Activated T-cell treated with anti-CD3 and anti-CD28 coated beads, Interleukin-2, amount 50 U/mL, for 72 hours (primary cell): ENCODE measurements at places on chromosomes 11 and 22. TPM values are rescaled to one million over a fixed set of nuclear protein-coding genes. Genes with fewer than 3 reads are reported as not detected.

The OR52I2 gene
- total RNA-seq = not detected

The GDPD4 gene
- not detected for total RNA-seq

The CABP4 gene
- total RNA-seq = 10.4 TPM

The TTC36 gene
- total RNA-seq = 0.74 TPM

The SPINDOC gene
- total RNA-seq = 26.7 TPM

The OR8D1 gene
- not detected for total RNA-seq

The DCHS1 gene
- 2.9 TPM for total RNA-seq

The CWF19L2 gene
- total RNA-seq = 16.2 TPM

The RFPL3 gene
- total RNA-seq = not detected

DNA sequence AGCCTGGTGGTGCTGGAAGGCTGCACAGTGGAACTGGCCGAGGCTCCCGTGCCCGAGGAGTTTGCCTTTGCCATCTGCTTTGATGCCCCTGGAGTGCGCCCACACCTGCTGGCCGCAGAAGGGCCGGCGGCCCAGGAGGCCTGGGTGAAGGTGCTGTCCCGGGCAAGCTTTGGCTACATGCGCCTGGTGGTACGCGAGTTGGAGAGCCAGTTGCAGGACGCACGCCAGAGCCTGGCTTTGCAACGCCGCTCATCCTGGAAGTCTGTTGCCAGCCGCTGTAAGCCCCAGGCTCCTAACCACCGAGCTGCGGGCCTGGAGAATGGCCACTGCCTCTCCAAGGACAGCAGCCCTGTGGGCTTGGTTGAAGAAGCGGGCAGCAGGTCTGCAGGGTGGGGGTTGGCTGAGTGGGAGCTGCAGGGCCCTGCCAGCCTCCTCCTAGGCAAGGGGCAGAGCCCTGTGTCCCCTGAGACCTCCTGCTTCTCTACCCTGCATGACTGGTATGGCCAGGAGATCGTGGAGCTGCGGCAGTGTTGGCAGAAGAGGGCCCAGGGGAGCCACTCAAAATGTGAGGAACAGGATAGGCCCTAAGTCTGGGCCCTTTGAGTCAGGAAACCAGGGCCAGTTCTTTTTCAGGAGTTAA is 1.9 kb upstream of the SMDT1 start:
- DNase-seq = no peak
- peaks cover 52% of the 10 kb centered on the region for H3K4me1 ChIP-seq
- H3K36me3 ChIP-seq = peaks cover 7% of the 10 kb centered on the region
- no peaks in the 10 kb centered on the region for H3K27me3 ChIP-seq
- H3K27ac ChIP-seq = no peak overlapping the region

DNA sequence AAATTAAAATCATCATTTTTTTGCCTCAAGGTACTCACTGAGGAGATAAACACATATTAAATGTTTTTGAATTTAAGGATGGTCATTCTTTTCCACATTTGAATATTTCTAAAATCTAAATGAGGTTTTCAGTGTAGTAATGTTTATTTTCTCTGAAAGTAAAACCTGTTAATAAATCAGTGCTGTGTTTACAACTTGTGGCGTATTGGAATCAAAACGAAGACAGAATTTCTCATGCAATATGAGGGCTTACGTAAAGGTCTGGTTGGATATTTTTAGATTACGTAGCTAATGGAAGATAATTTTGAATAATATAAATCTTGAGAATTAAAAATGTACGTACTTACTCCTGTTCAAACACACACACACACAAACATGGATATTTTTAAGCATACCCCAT is 106.8 kb upstream of the LUZP2 start:
- H3K4me1 ChIP-seq = no peaks in the 10 kb centered on the region
- no peak overlapping the region for H3K27ac ChIP-seq
- H3K27me3 ChIP-seq = no peaks in the 10 kb centered on the region
- H3K36me3 ChIP-seq = no peaks in the 10 kb centered on the region

- no peak for DNase-seq
- no peak overlapping the region for H3K27ac ChIP-seq
- no peaks in the 10 kb centered on the region for H3K36me3 ChIP-seq
- no peak overlapping the region for H3K4me3 ChIP-seq
- H3K27me3 ChIP-seq = no peaks in the 10 kb centered on the region
Measured at GRCh38 chr11:127458561-127458960, 458.0 kb upstream of the KIRREL3 start.

DNA sequence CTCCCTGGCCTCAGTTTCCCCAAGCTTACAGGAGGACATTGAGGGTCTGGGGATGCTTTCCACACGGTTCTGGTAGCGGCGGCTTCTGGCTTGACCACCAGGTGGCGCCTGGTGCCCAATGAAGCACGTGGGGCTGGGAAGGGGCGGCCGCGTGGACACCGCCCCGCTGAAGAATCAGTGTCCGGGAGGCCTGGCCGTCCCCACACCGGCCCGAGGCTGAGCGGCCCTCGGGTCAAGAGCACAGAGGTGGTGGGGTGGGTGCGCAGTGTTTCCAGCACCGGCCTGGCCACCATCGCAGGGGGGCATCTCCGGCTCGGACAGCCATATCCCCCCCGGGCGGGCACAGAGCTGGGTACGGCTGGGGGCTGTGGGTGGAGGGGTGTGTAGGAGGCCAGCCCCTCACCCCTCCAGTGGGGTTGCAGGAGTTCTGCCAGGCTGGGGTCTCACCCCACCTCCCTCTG is 27.8 kb upstream of the PPARA start:
- H3K36me3 ChIP-seq = no peaks in the 10 kb centered on the region
- H3K27me3 ChIP-seq = no peaks in the 10 kb centered on the region
- no peak overlapping the region for H3K4me3 ChIP-seq
- DNase-seq = peak; percentile 81
- no peaks in the 10 kb centered on the region for H3K4me1 ChIP-seq
- H3K27ac ChIP-seq = no peak overlapping the region

- H3K4me3 ChIP-seq = no peak overlapping the region
- H3K27me3 ChIP-seq = peaks cover 10% of the 10 kb centered on the region
- H3K27ac ChIP-seq = no peak overlapping the region
- no peak for DNase-seq
- H3K4me1 ChIP-seq = peaks cover 8% of the 10 kb centered on the region
Measured at GRCh38 chr11:70595452-70595851, 197.1 kb downstream of the CTTN start.

DNA sequence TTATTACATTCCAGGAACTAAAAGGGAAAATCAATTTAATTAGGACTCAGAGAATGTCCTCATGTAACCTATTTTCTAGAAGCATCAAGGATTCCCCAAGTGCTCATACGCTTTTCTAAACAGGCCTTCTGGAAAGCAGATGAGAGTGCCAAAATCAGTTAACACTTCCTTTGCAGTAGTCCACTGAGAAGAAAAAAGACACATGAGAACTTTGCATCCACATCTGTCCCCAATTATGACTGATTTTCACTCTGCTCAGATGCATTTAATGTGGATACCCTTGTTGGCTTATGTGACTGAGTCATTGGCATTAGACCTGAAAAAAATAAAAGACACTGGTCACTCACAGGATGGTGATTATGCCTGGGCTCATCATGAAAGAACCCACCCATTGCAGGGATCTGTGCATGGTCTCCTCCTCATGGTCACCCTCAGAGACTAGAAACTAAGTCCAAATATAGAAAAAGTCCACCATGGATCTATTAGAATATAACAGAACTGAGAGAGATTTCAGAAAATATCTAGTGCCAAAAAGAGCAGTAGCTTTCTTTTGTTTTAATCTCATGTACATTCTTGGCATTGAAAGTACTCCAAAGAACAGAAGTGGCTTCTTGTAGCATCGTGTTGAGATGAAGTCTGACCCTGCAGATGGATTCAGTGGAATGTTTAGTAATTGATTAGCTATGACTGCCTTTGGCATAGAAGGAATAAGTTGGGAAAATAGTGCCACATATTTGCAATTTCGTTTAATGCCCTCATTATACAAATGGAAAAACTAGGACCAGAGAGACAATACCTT is 48.8 kb upstream of the FIBIN start:
- H3K27me3 ChIP-seq = no peaks in the 10 kb centered on the region
- no peak for DNase-seq
- H3K4me3 ChIP-seq = no peak overlapping the region
- no peaks in the 10 kb centered on the region for H3K4me1 ChIP-seq
- H3K36me3 ChIP-seq = peaks cover 3% of the 10 kb centered on the region

GRCh38 chr11:11444027-11444803 is 91.2 kb upstream of the CSNK2A3 start:
- H3K27ac ChIP-seq = no peak overlapping the region
- no peaks in the 10 kb centered on the region for H3K36me3 ChIP-seq
- H3K4me3 ChIP-seq = no peak overlapping the region
- no peak for DNase-seq
- H3K27me3 ChIP-seq = no peaks in the 10 kb centered on the region

DNA sequence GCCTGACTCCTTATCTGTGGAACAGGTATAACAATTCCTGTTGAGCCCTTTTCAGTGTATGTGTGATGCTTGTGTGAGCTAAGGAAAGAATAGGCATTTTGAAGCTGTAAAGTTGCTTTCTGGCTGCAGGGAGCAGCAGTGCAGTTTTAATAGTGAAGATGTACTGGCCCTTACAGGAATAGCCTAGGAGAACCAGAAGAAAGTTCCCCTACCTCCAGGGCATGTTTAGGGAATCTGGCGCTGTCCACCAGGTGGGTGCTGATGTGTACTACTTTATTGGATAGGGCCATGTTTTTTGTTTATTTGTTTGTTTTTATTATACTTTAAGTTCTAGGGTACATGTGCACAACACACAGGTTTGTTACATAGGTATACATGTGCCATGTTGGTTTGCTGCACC is 11.5 kb downstream of the BMAL1 start:
- no peak for DNase-seq
- peak overlapping the region; percentile 62 for H3K4me3 ChIP-seq
- H3K4me1 ChIP-seq = peaks cover 86% of the 10 kb centered on the region

- H3K27me3 ChIP-seq = peaks cover 20% of the 10 kb centered on the region
- no peak for DNase-seq
- H3K36me3 ChIP-seq = no peaks in the 10 kb centered on the region
Measured at GRCh38 chr11:5941951-5942350, at the start of gene OR56A3. Gene OR56A3, plus strand, starts transcription at chr11:5942251. Its CDS starts 5,096 bp downstream, at chr11:5947347.

DNA sequence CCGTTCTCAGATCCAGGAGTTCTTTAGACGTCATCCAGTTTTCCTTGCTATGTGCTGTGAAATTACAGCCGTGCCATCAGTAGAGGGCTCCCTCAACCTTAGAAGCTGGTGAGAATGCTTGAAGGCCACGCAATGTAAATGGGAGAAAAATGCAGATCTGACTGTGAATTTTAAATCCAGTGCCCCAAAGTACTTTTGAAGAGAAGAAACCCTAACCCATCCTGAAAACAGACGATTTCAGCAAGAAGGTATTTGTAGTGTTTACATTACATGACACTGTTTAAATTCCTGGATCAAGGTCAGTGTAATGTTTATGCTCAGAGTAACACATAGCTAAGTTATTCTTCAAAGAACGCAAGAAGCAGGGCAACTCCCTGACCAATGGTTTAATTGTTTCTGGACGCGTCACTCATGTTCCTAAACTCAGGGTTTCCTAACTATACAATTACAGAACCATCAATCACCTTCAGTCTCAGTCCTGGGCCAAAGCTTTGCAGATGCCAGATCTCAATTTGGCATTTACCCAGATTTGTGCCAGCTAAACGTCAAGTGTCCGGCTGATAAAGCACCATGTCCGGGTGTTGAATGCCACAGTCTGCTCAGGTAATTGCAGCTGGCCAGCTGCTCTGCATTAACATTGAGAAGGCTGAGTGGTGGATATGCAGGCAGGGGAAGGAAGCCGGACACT is 38.2 kb downstream of the ADAMTS8 start:
- no peak overlapping the region for H3K4me3 ChIP-seq
- no peak overlapping the region for H3K27ac ChIP-seq
- H3K36me3 ChIP-seq = no peaks in the 10 kb centered on the region
- H3K27me3 ChIP-seq = no peaks in the 10 kb centered on the region

- H3K27ac ChIP-seq = no peak overlapping the region
- H3K27me3 ChIP-seq = no peaks in the 10 kb centered on the region
- no peaks in the 10 kb centered on the region for H3K36me3 ChIP-seq
- H3K4me3 ChIP-seq = no peak overlapping the region
- H3K4me1 ChIP-seq = no peaks in the 10 kb centered on the region
Measured at GRCh38 chr11:2739531-2740274, 39.9 kb upstream of the KCNQ1OT1 start.

DNA sequence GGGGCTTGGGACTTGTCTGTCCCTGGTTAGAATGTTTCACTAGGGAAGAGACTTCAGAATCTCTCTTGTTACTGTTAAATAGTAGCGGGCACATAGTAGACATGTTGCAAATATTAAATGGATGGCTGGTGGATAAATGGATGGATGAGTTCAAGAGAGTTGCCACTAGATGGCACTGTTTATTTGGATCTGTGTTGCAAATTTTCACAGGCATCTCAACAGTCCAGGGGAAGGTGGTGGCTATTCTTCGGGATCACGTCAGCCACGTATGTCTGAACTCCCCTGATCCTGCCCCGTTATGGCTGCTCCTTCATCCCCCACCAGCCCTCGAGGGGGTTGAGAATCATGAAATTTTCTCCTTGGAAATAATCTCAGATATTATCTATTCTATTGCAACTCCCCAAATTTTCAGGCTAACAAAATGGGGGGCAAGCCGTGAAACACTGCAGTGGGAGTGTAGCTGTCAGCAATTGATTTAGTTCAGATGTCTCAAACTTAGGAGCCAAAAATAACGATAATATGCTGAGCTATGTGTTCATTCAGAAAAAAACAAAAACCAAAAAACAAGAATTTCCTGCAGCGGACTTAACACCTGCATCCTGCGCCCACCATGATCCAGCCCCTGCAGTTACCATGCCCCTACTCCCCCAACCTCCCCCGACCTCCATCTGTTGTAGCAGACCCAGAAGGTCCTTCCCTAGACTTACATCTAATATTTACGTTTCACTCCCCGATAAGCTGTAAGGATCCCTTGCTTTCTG is 29.1 kb upstream of the BIRC3 start:
- peak; percentile 31 for DNase-seq
- H3K27me3 ChIP-seq = no peaks in the 10 kb centered on the region
- peak overlapping the region; percentile 71 for H3K4me3 ChIP-seq
- no peak overlapping the region for H3K27ac ChIP-seq
- H3K36me3 ChIP-seq = no peaks in the 10 kb centered on the region

GRCh38 chr22:38829485-38829884 is 14.3 kb downstream of the NPTXR start:
- H3K27ac ChIP-seq = no peak overlapping the region
- no peak overlapping the region for H3K4me3 ChIP-seq
- no peaks in the 10 kb centered on the region for H3K4me1 ChIP-seq
- H3K27me3 ChIP-seq = no peaks in the 10 kb centered on the region
- no peaks in the 10 kb centered on the region for H3K36me3 ChIP-seq

- no peaks in the 10 kb centered on the region for H3K27me3 ChIP-seq
- no peak overlapping the region for H3K4me3 ChIP-seq
- DNase-seq = no peak
- H3K36me3 ChIP-seq = no peaks in the 10 kb centered on the region
Measured at GRCh38 chr11:27757953-27758352, 57.7 kb upstream of the BDNF start.
